Renal cortical epithelial cell (primary cell): ENCODE measurements at places on chromosomes 11 and 22.

GRCh38 chr11:57888386-57888785 lies 126.8 kb downstream of the CTNND1 start:
- DNase-seq, result no peak

GRCh38 chr11:123360267-123360936 lies 69.7 kb upstream of the GRAMD1B start:
- DNase-seq, result no peak

DNA sequence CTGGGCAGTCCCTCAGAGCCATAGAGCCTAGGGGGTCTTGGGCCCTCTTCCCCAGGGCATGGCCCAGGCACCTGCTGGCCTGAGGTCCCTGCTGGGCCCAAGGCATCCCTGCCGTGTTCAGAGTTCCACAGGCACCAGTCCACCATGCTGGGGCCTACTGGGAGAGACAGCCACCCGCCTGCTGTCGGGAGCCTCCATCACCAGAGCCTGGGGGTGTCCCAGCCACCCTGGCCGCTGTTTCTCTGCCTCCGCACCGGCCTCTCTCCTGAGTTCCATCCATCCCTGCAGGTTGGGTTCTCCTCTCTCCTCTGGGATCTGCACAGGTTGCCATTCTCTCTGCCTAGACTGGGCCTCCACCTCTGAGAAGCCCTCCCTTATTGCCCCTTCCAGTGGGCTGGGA lies 68.6 kb downstream of the KCNQ1 start:
- no peak for DNase-seq

GRCh38 chr22:26443901-26444690 lies 15.0 kb downstream of the ASPHD2 start:
- no peak for DNase-seq

DNA sequence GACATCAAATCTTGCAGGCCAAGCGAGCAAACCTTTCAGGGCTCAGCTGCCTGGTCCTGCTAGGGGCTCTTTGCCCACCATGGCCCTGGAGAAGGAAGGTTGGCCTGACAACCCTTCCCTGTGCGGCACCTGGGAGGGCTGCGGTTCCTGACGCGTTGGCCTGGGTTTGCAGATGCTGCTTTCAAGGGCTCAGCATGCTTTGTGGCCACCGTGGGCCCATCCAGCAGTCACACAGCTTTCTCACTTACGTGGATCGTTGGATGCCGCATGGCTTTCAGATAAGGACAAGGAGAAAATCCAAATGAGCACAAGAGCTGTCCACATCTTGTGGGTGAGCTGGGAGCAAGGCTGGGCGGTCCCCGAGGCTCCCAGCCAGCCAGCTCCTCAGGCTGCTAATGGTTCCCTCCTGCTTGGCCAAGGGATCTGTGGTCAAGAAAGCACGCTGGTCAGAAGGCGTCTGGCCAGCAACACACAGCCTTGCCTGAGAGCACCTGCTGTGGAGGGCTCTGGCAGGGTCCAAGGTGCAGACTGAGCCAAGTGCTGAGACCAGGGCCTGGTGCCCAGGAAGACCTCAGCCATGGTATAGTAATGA lies 8.2 kb downstream of the C11orf24 start:
- DNase-seq, result no peak

DNA sequence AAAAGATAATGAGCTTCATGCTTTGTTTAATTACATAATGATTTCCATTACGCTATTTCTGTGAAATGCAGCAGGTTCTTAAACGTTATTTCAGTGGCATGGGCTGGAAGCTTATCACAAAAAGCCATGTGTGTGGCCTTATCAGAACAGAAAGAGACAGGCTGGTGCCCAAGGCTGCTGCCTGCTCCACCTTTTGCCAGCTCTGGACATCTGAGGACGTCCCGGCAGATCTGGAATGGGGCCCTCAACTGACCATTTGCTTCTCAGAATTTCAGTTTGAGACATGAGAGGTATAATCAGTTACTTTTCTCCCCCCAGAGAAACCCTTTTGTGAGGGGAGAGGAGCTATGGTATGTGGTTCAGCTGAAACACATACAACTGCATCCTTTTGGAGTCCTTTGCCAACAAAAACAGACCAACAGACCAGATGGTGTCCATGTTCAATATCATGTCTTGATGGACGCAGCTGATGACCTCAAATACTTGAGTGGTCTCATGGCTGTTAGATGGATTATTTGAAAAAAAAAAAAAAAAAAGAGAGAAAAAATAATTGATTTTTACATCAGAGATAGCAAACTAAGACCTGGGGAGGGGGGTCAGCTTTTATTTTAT lies 8.6 kb downstream of the CDPF1 start:
- no peak for DNase-seq

DNA sequence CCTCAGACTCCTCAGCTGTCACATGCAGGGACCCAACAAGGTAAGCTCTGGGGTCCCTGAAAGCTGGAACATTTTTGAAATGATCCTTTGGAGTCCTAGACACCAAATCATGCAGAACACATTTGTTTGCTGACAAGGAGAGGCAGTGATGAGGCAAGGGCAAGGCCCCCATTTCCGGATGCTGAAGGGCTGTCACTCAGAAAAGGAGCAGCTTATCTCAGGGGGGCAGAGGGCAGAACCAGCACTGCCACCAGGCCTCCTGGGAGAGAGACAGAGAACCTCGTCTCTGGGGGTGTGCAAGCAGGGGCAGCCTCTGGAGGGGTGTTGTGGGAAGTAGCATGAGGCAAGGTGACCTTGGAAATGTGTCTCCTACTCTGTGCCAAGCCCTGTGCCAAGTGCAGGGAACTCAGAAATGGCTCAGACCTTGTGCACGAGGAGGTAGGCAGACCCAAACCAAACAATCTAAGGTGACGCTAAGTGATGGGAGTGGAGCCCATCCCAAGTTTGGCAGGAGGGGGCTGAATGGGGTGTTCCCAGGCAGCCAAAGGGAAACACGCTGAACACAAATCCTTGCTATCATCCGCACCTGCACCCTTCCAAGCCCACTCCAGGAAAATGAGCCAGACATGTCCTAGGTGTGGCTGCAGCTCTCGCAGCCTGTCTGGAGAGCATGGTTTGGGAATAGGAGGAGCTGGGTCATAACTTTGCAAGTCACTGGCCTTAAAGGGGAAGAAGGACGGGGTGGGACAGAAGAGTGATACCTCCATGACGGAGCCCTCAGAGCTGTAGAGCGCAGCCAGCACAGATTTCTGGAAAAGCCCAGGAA lies 94.2 kb downstream of the PDE2A start:
- DNase-seq, result no peak

- DNase-seq, result peak; percentile 7
Measured at GRCh38 chr22:19663286-19663815, 51.0 kb upstream of the SEPTIN5 start.

DNA sequence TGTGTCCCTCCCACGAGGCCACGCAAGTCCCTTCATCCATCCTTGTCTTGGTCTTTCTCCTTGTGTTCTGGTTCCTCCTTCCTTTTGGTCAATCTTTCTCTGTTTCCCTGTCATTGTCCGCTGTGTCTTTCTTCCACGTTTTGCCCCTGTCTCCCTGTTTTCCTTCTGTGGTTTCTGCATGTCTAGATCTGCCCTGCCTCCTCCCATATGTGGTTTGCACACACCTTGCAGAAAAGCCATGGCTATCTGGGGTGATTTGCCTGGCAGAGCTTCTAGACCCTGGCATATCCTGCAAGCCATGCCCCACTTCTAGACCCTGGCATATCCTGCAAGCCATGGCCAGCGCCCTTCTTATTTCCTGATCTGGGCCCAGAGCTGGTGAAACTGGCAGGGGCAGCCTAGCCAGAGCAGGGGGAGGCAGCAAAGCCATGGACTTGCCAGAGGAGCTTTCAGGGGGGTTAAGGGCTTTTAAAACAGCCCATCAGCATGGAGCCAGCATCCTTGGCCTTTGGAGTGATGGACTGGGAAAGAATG lies 131.6 kb upstream of the NECTIN1 start:
- no peak for DNase-seq

GRCh38 chr11:2174361-2174760 lies 2.7 kb upstream of the TH start:
- DNase-seq, result no peak

DNA sequence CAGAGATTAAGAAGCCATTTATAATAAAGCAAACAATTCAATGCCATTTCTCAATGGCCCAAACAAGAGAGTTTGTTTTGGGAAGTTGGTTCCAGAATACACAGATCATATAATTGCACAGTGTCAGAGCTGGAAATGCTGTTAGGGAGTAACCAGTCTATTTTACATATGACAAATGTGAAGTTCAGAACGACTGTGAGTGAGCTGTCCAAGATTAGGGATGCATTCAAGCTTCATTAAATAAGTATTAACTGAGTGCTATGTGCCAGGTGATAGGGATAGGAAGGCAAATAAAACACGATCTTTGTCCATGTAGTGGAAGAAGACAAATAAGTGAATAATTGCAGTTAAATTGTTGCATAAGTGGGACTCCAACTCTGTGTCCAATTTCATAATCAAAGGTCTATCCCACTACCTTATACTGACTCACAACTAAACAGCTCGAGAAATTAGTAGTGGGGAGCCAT lies 33.1 kb upstream of the PICALM start:
- peak; percentile 80 for DNase-seq

- no peak for DNase-seq
Measured at GRCh38 chr22:42929838-42930155, 72.7 kb upstream of the ARFGAP3 start.

DNA sequence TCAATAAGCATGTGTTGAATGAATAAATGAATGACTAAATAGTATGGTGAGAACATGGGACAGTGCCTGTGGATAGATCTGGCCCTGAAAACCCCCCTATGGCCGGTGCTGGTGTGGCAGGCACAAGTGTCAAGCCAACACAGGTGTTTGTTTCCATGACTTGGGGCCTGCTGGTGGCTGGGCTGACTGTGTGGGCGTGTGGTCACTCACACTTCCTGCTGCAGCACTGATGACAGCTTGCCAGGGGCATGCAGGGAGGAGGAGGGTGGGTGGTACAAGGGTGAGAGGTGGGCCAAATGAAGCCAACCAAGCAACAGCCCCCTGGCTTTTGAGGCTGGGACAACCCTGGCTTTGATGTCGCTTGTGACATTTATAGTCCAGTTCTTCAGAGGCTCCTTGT lies 30.3 kb upstream of the ABCC8 start:
- no peak for DNase-seq

DNA sequence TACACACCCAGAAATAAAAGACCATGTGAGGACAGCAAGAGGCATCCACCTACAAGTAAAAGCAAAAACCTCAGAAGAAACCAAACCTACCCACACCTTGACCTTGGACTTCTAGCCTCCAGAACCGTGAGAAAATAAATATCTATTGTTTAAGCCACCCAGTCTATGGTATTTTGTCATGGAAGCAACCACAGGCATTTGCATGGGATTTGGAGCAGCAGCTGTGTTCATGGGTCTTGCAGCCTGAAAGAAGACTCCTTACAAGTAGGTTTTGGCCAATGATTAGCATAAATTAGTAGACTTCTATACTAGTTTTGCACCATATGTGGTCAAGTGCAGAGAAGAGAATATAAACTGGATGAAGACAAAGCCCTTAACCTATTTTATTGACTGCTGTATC lies 27.9 kb downstream of the FSHB start:
- DNase-seq, result no peak

DNA sequence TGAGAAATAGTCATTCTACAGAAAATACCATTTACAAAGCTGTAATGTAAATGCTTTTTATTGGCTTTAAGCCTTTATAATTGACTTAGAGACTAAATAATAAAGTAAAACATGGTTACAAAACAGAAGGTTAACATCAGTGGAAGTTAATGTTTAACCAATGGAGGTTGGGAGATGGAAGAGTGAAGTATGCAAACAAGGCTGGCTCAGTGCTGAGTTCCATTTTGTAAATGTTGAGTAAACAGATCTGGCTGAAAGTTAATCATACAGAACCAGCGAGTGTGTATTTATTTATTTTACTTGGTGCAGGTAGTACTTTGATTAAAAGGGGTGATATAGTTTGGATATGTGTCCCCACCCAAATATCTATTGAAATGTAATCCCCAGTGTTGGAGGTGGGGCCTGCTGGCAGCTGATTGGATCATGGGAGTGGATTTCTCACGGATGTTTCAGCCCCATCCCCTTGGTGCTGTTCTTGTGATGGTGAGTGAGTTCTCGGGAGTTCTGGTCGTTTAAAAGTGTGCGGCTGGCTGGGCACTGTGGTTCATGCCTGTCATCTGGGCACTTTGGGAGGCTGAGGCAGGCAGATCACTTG lies 827.4 kb downstream of the OPCML start:
- DNase-seq, result peak; percentile 74

DNA sequence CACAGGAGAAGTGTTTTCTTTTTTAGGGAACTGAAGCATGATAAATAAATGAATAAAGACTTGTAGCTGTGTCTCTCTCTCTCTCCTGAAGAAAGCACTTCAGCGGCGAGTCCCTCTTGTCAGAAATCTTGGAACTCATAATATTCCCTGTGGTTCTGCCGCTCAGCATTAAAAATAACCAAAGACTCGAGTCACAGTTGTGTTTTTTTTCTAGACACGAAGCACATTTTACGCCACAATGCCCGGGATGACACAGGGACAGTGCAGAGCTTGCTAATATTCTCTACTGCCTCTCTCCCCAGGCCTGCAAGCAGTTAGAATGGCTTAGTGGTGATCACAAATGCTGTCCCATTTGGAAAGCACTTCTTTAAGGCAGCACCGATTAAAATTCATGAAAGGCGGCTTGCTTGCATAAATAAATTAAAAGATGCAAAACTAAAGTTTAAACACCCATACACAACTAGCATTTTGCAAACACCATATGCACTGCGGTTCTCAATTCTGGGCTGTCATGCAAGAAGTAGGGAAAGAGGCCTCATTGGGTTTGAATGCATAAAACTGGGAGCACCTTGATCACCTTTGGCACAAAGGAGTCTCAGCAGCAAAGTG lies 597.4 kb downstream of the SOX6 start:
- DNase-seq, result no peak

GRCh38 chr11:31902706-31903105 lies 91.6 kb upstream of the PAX6 start:
- DNase-seq, result no peak

DNA sequence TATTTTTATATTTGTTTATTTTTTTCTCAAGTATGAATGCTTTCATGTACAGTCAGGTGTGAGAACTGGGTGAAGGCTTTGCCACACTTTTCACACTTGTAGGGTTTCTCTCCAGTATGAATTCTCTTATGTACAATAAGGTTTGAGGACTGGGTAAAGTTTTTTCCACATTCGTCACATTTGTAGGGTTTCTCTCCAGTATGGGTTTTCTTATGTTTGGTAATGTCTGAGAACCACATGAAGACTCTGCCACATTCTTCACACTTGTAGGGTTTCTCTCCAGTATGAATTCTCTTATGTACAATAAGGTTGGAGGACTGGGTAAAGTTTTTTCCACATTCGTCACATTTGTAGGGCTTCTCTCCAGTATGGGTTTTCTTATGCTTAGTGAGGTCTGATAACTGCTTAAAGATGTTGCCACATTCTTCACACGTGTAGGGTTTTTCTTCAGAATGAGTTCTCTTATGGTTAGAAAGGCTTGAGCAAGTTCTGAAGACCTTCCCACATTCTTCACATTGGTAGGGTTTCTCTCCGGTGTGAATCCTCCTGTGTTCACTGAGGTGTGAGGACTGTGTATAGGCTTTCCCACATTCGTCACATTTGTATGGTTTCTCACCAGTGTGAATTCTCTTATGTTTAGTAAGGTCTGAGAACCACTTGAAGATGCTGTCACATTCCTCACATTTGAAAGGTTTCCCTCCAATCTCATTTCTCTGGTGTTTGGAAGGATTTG lies 19.7 kb downstream of the ZNF195 start:
- DNase-seq, result no peak

- no peak for DNase-seq
Measured at GRCh38 chr22:29784451-29785361, 17.5 kb downstream of the UQCR10 start.

GRCh38 chr11:9982127-9982795 lies 311.8 kb downstream of the SBF2 start:
- no peak for DNase-seq

GRCh38 chr11:10441652-10442503 lies 13.2 kb upstream of the AMPD3 start:
- DNase-seq, result no peak

- peak; percentile 92 for DNase-seq
Measured at GRCh38 chr11:102157219-102157618, 47.0 kb downstream of the YAP1 start.
